ENCODE measurements at places on chromosomes 4 and X.
A peak's percentile ranks its signal among the peaks of the same experiment; 100 is the strongest.

DNA sequence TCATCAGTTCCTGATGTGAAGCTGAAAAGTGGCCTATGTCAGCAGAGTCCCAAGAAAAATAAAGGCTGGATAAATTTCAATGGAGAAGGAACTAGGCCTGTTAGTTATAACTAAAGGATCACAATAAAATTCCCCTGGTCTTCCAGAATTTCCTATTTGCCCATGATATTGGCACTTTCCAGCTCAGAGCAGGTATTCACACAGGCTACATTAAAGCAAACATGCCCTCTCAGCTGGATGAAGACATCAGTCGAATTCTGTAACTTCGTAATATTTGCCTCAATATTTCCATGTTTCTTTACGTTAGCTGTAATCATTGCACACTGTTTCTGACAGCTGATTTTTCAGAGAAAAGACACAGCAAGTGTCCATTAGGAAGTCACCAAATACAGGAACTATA, 9.5 kb downstream of the HPGD start:
- DNase-seq: no peak

DNA sequence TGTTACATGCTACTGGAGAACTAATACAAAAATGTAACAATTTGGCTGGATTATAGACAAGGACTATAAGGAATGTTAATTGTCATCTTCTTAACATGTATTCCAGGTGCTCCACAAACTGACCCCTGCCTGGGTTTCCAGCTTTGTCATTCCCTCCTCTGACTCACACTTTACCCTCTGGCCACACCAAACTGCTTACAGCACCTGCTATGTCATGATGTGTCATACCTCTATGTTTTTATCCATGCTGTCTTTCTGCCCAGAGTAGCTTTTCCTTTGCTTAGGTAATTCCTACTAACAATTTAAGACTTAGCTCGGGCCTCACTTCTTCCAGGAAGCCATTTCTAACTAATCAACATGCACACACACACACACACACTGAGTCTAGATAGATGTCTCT, 14.0 kb upstream of the SHROOM4 start:
- DNase-seq: no peak

GRCh38 chr4:23888421-23889319, 1.2 kb downstream of the PPARGC1A start:
- DNase-seq: no peak

- DNase-seq: no peak
These were observed 127.0 kb upstream of the CASK start for GRCh38 chrX:42050345-42050744.

DNA sequence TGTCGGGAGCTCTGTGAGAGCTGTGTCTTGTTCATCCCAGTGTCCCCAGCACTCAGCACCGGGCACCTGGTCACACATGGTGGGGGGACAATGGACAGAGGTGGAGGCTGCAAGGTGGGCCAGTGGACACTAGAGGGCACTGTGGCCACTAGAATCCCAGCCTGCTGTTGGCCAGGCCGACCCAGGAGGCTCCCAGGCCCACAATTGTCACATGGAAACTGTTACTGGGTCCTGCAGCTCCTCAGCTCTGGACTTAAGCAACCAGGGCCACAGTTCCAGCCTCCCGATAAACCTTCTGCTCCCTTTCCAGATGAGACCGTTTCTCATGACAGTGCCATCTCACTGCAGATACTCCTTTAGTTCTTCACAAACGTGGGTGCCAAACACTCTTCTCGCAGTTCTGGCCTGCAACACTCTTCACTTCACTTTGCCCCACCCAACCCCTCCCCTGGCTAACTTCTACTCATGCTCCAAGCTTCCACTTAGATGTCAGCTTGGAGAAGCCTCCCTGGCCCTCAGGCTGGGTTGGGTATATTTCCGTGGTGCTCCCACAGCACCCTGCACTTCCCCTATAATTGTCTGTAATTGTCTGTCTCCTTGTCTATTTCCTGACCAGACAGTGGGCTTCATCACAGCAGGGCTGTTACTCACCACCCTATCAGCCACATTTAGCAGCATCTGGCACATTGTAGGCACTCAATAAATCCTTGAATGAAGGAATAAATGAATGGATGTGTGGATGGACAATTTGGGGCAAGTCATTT, 3.5 kb upstream of the IQSEC2 start:
- peak; percentile 6 for DNase-seq

GRCh38 chr4:187065396-187065795, 341.7 kb upstream of the FAT1 start:
- no peak for DNase-seq

Measured in NCI-H510A (cell line).